ENCODE measurements at places on chromosomes 11 and 22. TPM values are rescaled to one million over a fixed set of nuclear protein-coding genes. Genes with fewer than 3 reads are reported as not detected.

LRRN4CL gene
- total RNA-seq = 0.16 TPM

DNA sequence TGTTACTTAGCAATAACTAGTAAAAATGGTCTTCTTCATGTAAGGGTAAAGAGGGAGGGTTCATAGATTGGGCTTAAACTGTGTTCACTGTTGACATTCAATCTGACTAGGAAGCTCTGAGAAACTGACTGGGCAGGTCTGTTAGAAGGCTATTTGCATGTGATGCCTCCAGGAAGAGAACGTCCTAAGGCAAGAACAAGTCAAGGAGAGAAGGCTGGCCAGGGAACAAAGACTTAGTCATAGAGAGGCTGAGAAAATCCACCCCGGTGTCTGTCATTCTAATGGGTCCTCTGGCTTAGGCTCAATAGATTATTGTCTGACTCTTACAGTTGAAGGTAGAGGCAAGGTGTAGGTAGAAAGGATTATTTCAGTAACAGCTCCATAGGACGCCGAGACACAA is 50.3 kb upstream of the CD44 start:
- DNase-seq = no peak

DNA sequence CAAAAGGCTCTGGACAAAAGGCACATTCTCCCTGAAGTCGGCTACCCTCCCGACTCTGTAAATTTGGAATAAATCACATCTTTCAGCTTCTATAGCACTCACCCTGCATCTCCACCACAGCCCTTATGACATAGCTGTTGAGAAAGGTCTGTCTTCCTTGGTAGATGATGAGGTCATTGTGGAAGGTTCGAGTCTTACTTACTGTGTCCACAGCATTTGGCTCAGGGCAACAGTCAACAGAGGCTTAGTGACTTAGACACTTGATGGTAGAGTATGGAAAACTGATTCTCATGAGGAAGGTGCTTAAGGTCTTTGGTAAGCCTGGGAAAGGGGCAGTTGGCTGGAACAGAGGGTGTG is 45.6 kb downstream of the PTPRJ start:
- no peak for DNase-seq

C11orf42 gene
- not detected for total RNA-seq

DDI1 gene
- not detected for total RNA-seq

GRCh38 chr11:117054382-117054781 is 43.8 kb downstream of the SIK3 start:
- no peak for DNase-seq

DNA sequence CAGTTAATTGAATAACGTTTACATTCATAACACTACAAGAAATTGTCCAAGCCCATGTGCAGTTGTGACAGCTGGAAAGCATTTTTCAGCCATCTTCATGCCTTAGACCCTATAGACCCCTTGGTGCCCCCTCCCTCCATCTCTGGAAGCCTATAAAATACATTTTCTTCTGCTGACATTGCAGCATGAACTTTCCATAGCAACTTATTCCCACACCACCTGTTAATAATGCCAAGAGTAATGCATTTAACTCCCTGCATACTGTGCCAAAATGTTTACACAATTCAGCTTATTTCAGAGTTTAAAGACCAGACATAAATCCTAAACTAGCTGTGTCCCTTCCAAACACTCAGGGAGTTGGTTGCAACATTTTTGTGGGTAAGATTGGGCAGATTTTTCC is 143.0 kb upstream of the ARHGAP20 start:
- no peak for DNase-seq

GRCh38 chr11:107040433-107041087 is 22.3 kb upstream of the GUCY1A2 start:
- no peak for DNase-seq

DNA sequence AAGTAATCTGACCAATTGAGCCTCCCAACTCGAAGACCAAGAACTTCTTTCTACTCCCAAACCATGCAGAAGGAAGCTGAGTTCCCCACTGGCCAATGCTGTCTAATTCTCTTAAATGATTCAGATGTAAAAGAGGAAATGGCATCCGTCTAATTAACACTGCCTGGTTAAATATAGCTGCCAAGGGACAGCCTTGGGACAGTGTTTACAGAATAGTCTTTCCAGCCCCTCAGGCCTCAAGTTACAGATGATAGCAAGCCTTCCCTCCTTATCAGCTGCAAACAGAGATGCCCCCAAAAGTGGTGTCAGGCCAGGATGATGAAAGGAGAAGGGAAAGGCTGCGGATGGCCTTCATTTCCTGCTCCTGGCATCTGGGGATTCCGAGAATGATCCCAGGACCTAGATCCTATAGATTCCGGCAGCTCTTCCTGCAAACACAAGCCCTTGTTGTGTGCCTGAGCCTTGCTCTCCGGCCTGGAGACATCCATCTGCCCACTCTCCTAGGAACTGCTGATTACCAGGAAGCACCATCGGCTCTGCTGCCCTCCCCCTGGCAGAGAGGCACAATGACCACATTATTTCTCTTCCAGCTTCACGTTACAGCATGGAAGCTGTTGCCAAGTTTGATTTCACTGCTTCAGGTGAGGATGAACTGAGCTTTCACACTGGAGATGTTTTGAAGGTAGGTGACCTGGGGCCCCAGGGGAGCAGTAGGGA is 13.5 kb upstream of the TMA7B start:
- no peak for DNase-seq

- no peak for DNase-seq
Observed at GRCh38 chr11:123052901-123053721, 8.8 kb downstream of the HSPA8 start.

DNA sequence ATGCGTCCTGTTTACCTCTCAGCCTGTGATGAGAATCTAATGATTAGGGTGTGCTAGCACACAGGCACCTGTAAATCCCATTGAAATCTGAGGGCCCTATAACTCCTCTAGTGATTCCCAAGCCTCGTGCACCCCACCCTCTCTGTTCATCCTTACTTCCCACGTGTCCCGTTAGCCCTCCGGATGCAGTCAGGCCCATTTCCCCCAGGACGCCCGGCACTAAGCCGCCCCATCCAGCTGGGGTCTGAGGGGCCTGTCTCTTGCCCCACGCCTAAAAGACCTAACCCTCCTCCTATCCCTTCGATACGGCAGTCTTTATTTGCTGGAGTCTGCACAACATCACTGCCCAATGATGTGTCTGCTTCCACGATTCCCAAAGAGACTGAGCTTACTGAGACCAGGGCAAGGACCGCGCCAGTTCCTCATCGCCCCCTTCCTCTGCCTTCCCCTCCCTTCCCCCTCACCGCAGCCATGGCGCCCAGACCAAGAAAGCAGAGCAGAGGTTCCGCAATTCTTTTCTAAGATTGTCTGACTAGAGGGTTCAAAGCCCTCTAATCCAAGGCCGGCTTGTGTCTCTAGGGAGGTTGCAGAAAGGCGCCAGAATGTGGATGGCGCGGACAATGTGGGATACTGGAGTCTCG is 1.1 kb upstream of the FADS2 start:
- DNase-seq = no peak

KCNJ1 gene
- total RNA-seq = not detected

DNA sequence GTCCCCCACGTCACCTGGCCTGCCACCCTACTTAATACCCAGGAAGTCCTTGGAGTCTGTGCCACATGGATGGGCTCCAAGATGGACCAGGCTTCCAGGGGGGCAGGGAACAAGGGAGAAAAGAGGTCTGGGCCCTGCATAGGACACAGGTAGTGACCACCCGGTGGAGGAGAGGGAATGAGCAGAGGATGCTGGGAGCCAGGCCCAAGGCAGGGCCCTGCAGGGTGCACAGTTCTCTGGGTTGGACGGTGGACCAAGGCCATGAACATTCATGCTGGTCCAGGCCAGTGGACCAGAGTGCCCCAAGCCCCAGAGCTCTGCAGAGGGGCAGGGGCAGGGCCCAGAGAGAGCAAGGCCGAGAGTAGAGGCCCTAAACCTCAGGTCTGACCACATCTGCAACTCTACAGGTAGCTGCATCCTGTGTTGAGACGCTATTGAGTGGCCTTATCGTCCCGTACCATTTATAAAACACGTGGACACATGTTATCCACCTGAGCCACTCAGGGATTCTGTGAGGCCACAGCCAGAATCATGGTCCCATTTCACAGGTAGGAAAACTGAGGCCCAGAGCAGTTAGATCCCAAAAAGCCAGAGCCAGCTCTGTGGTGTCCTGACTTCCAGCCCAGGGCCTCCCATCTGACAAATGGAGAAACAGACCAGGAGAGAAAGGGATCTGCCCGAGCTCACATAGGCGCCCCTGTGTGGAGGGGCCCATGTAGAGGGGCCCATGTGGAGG is 46.4 kb downstream of the IGLL5 start:
- no peak for DNase-seq

DNA sequence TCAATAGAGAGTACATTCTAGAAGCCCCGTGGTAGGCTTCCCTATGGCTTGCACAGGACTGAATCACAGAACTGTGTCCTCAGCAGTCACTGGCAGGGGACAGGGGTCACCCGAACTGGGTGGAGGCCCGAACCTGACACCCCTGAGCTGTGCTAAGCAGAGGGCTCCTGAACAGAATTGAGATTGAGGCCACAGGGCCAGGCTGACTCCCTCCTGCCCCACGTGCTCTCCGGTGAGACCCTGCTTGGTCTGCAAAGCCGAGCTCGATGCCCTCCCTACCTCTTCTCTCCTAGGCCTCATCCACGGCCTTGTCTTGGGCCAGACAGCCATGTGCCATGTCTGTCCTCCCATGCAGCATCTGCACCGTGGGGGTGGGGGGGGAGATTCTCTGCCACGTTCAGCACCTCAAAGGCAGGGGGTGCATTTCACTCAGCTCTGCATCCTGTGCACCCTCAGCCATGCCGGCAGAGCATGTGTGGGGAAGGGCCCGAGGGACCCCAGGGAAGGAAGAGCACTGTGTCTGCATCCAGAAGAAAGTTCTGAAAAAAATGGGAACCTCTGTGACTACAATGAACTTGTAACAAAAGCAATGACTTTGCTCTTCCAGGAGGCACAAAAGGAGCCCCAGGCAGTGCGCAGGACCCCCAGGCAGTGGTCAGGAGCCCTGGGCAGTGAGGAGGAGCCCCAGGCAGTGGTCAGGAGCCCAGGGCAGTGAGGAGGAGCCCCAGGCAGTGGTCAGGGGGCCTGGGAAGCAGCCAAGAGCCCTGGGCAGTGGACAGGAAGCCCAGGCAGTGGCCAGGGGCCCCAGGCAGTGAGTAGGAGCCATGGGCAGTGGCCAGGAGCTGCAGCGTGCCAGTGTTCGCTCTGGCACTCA is 76.7 kb upstream of the SEPTIN5 start:
- no peak for DNase-seq

SNX32 gene
- total RNA-seq = 2.4 TPM

GRCh38 chr11:33454264-33454663 is 197.1 kb downstream of the HIPK3 start:
- DNase-seq = no peak

- DNase-seq = no peak
Observed at GRCh38 chr11:64681171-64681570, 41.8 kb downstream of the NRXN2 start.

DNA sequence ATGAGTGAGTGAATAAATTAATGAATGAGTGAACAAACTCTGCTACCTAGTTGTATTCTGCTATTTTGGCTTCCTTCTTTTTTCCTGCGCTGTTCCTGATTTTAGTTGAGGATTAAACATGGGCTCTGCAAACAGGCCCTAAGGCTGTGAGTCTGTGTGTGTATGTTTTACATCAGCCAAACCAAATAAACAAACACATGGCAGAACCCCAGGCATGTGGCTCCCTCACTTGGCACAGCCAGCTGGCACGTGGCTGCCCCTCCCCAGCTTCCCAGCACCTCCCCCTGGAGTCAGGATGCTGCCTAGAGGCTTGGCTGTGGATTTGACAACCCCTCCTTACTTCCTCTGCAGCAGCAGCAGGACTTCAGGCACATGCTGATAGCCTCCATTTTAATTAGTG is 593.2 kb downstream of the INSC start:
- no peak for DNase-seq

- DNase-seq = no peak
Observed at GRCh38 chr11:70326365-70326811, 55.9 kb downstream of the PPFIA1 start.

DNA sequence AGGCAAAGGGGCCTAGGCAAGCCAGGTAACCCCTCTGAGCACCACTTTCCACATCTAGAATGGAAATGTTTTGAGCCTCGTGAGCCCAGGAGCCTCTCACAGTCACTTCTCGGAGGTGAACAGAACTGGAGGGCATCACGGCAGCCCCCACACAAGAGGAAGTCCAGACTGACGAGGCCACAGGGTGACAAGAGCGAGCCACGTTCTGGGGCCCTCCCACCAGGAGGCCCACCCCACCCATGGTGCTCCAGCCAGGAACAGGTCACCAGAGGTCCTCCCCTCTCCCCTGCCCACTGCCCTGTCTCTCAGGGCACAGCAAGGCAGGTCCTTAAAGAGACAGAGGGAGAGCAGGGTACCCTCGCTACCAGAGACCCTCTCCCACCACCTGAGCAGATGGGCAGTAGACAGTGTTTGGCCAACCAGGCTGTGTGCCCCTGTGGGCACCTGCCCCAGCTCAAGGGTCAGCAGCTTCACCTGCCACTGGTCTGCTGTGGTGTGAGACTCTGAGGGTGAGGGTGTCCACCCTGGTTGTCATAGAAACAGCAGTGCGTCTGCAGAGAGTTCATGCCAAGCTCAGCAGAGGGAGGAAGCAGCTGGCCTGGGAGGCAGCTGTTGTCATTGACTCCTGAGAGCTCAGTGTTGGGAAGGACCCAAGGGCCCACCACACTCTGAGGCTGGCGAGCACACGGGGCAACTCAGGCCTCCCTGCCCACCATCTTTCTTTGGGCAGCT is 31.4 kb downstream of the RSPH14 start:
- no peak for DNase-seq

- DNase-seq = peak; percentile 60
Observed at GRCh38 chr11:363948-364761, 5.1 kb upstream of the B4GALNT4 start.

DNA sequence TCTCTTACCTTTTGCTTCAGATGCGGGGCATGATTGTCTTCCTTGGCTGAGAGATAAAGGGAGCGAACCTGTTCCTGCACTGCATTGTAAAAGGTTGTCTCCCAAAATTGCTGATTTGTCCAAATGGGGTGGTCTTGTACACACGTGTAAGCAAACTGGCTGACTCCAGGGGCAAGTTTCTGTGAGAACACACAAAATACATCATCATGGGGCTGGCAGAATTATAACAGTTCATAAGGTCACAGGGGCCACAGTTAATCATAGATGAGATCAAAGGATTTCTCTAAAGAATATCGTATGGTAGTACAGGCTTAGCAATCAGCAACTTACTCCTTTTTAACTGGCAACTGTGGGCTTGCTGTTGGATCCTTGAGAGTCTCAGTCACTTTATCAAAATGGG is 194.3 kb downstream of the SWAP70 start:
- no peak for DNase-seq

- DNase-seq = no peak
Observed at GRCh38 chr11:79227767-79228755, 212.8 kb downstream of the TENM4 start.

DNA sequence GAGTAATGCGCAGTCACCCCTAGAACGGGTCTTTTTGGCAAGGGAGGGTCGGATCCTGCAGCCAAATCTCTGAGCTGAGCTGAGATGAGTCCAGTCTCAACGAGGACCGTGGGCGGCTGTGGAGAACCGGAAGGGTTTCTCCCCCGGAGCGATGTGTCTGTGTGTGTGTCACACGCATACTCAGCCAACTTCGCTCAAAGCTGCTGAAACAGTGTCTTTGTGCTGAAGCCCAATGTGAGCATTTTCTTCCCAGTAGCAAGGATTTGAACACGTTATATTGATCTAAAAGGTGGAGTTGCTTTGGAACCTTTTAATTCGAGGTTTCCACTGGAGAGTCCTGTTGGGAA is 1.4 kb upstream of the CELSR1 start:
- DNase-seq = no peak

- peak; percentile 48 for DNase-seq
Observed at GRCh38 chr11:107590460-107591377, at the start of gene ELMOD1. Gene ELMOD1, plus strand, starts transcription at chr11:107591147. Its CDS starts 27,043 bp downstream, at chr11:107618190.

GRCh38 chr11:117231842-117232091 is at the start of gene PCSK7:
Gene PCSK7, minus strand, starts transcription at chr11:117232073. Its CDS starts 2,229 bp downstream, at chr11:117229844.
- DNase-seq = no peak

CRYBB2 gene
- not detected for total RNA-seq

DNAJB7 gene
- total RNA-seq = not detected

All from activated naive CD8-positive, alpha-beta T cell treated with anti-CD3 and anti-CD28 coated beads for 36 hours (primary cell).